ENCODE measurements at places on chromosomes 11 and 22.

GRCh38 chr11:130455483-130456127, 7.2 kb downstream of the ADAMTS15 start:
- DNase-seq = no peak

GRCh38 chr11:115965767-115966504, 461.7 kb upstream of the CADM1 start:
- peak; percentile 23 for DNase-seq

DNA sequence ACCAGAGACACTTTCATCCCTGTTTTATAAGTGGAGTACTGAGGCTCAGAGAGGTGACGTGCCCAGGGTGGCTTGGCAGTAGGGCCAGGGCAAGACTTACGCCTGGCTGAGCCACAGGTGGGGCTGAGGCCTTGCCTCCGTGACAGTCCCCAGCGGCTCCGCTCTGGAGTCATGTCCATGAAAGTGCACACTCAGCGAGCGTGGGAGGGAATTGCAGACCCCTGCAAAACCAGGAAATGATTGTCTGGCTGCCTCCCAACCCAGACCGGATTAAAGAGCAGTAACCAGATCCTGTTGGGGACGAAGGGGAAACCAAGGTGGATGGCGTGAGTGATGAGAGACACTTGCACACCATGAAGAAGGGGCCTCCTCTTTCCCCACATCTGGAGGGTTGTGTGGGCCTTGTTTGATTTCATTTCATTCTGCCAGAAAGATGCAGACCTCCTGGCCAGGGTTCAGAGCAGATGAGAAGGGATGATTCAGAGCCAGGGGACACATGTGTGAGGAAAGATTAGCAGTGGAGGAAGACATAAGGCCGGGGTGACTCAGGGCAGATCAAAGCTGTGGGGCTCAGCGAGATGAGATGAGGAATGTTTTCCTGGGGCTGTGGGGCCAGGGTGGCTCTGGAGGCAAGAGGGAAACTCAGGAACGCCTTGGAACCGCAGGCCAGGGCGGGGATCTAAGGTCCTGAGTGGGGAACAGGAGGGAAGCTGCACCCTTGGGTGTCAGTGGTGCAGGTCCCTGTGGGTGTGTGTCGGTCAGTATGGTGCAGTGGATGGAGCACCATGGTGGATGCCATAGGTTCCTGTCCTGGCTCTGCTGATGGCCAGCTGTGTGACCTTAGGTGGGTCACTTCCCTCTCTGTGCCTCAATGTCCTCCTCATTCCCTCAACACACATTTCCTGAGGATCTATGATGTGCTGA, 29.9 kb upstream of the LRRC32 start:
- DNase-seq = no peak

DNA sequence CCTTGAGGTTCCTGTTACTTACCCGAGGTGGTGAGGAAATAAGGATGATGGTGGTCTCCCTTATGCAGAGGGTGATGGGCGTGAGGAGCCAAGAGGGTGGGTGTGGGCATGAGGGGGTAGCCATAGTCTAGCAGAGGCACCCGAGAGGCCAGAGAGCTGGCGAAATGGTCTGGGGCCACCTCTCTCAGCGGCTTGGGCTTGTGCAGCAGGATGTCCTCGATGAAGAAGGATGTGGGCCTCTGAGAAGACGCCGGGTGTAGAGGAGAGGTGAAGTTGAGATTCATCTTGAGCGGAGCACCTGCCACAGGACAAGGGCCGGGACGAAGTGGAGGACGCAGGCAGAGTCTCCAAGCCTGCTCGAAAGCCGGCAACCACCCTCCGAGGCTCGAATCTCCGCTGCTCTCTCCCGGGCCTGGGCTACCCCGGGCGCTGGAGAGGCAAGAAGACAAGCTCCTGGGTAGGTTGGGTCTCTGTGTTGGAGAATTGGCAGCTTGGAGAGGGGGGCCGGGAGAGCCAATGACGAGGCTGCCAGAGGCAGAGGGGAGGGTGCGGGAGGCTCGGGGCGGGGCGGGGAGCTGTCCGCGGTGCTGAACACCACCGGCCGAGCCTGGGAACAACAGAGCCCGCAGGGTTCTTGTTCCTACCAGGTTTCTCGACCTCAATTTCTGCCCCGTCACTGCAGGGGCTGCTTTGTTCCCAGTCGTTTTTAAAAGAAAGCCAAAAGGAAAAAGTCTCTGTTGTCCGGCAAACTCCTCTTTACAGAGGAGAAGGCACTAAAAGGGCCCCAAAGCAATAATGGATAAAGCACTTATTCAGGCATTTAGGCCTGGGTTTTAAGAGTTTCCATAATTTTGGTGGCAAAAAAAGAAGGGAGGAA, at the start of gene BSX:
Gene BSX (minus strand): TSS at position 447 of the 877 bp plus-strand sequence. CDS start 163 bp downstream, at position 284.
- no peak for DNase-seq

DNA sequence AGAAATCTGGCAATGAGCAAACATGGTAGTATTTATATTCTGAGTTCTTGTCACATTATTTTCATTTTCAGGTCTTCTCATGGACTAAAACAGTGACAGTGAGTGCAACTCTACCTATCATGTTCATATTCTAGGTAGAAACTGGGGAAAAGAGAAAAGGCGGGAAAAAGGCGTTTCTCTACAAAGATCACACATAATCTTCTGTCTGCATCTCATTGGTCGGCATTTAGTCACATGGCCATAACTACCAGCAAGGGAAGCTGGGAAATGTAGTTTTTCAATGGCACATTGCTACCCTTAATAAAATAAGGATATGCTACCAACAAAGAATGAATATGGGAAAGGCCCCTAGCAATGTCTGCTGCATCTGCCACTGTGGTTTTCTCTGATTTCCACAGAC, 57.6 kb upstream of the B3GAT1 start:
- DNase-seq = no peak

- DNase-seq = peak; percentile 69
Observed at GRCh38 chr11:129434641-129435498, 59.2 kb downstream of the BARX2 start.

DNA sequence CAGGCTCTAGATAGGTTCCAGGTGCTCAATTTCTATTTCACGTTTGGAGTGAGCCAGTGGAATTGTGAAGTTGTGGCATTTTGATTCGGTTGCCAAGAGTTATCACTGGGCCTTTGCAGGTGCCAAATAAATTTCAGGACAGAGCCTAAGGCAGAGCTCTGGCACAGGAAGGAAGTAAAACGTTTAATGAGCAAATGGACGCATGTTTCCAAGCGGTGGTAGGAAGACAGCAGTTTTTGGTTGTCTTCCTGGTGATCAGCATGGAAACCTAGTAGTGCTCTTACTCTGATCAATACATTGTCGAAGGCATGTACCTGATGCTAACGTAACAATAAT, 452 bp downstream of the BIRC3 start:
- no peak for DNase-seq

DNA sequence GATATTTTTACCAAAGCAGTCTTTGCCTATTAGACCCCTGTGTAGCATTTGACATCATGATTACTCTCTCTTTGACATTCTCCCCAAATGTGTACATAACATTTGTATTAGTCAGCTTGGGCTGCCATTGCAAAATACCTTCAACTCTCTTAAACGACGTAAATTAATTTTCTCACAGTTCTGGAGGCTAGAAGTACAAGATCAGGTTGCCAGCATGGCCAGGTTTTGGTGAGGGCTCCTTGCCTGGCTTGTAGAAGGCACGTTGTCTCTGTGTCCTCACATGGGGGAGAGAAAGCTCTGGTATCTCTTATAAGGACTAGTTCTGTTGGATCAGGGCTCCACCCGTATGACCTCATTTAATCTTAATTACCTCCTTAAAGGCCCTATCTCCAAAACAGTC, 12.3 kb upstream of the DLAT start:
- DNase-seq = no peak

DNA sequence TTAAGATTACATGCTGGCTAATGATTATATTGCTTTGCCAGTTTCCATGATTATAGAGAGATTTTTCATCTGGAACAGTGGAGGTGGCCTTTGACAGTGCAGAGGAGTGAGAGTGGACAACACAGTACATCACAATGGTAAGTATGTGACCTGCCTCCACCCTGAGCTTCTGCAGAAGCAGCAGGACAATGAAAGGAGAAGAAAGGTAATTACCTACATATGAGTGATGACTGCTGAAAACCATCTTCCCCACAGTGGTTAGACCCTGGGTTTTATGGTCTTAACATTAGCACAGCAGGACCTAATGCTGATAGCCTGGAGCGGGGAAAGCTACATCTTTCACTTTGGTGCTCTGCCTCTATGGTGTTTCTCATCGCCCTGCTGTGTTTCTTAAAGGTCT, 454.7 kb upstream of the DDI1 start:
- DNase-seq = no peak

GRCh38 chr11:109644152-109644551, 222.2 kb downstream of the C11orf87 start:
- DNase-seq = no peak

DNA sequence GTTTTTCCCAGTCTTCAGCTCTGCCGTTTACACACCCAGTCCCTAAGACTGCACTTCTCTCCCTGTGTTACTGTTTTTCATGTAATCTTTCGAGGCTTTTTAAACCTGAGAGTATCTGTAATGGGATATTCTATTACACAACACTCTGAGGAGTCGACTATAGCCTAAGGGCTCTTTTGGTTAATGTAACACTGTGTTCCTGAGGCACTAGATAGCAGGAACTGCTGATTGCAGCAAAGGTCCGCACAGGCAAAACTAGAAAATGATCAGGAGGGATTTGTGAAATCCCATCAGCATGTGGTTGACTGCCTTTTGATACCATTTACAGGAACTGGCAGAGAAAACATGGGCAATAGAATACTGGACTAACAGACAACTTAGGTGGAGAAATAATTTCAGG, 512.3 kb upstream of the RAG2 start:
- DNase-seq = no peak

DNA sequence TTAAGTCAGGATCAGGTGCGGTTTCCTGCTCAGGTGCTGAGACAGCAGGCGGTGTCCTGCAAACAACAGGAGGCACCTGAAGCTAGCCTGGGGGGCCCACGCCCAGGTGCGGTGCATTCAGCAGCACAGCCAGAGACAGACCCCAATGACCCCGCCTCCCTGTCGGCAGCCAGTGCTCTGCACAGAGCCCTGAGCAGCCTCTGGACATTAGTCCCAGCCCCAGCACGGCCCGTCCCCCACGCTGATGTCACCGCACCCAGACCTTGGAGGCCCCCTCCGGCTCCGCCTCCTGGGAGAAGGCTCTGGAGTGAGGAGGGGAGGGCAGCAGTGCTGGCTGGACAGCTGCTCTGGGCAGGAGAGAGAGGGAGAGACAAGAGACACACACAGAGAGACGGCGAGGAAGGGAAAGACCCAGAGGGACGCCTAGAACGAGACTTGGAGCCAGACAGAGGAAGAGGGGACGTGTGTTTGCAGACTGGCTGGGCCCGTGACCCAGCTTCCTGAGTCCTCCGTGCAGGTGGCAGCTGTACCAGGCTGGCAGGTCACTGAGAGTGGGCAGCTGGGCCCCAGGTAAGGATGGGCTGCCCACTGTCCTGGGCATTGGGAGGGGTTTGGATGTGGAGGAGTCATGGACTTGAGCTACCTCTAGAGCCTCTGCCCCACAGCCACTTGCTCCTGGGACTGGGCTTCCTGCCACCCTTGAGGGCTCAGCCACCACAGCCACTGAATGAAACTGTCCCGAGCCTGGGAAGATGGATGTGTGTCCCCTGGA, at the start of gene MYO7A:
Gene MYO7A (plus strand): TSS at position 327 of the 772 bp plus-strand sequence. CDS start 2,389 bp downstream, outside the sequence.
- DNase-seq = no peak

- no peak for DNase-seq
Observed at GRCh38 chr11:13228572-13228971, 49.0 kb upstream of the BMAL1 start.

GRCh38 chr22:30455075-30455840, 16.6 kb downstream of the SEC14L3 start:
- no peak for DNase-seq

DNA sequence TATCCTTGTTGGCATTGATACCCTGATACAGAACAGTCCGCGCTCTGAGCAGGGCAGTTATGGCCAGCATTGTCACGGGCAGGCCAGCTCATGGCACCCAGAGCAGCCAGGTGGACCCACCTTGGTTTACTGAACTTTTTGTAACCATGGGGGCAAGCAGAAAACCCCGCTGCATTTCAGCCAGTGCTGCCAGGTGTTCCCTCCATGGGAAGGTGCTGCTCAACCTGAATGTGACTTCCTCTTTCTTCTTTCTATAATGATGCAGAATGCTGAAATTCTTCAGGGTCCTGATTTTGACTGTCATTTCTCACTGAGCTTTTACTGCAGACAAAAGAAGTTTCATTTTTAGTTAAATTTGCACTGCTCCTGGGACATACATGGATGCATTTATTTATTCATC, 35.6 kb upstream of the CABP7 start:
- no peak for DNase-seq

GRCh38 chr11:127130321-127130720, 129.8 kb upstream of the KIRREL3 start:
- DNase-seq = no peak

GRCh38 chr11:12106101-12106500, 4.3 kb upstream of the MICAL2 start:
- no peak for DNase-seq

DNA sequence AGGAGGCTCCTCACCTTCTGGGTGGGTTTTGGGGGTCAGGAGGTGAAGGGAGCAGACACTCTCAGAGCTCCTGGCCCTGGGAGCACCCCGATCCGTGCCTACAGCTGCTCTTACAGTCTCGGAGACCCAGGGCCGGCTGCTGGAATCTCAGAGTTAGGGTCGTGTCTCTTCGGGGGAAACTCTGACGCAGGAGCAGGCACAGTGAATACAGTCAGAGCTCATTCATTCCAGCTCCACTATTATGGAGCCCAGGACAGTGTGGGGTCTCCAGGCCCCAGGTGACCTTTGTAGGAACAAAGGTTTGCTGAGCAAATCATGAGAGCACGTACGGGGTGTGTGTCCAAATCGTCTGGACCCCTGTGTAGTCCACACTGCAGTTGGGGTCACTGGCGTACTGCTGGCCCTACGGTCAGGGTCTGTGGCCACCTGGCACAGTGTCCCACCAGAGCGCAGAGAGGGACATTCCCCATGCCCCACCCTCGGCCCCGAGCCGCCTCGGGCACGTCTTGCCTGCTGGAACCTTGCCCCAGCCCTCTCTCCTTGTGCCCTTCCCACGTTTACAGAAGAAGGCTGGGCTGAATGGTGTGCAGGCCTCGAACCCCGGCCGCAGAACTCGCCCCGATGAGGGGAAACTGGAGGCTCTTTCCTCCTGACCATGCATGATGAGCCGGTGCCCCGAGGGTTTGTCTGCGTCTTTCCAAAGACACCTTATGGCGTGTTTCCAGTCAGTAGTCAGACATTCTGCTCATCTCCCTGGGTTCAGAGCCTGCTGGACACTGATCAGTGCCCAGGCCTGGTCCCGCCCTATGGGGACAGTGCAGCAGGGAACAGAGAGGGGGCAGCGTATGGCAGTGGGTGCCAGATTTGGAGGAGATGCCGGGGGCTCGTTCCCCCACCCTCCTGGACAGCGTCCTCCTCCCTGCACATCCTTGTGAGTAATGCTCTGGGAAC, 1166.6 kb downstream of the BRD1 start:
- no peak for DNase-seq

DNA sequence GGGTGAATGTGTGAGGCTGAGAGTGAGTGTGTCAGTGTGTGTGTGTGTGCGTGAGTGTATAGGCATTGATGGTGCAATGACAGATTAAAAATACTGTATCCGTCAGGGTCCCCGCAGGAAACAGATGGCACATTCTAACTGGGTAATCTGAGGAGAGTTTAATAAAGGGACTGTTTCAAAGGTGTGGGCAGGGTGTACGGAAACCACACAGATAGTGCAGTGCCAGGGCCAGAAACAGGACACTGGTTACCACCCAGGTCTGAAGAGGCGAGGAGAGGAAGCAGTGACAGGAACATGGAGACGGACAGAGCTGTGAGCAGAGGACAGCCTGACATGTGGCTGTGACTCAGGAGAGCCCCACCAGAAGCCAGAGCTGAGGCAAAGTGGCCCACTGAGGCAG, 16.5 kb downstream of the P2RX3 start:
- no peak for DNase-seq

Data from NCI-H2029 treated with DMSO at 0.1 percent for 48 hours (cell line).